ENCODE measurements at places on chromosomes 3 and 15. TPM values are rescaled to one million over a fixed set of nuclear protein-coding genes. Genes with fewer than 3 reads are reported as not detected.

PLOD2 gene
- total RNA-seq, result 117 TPM

NR1D2 gene
- 41.0 TPM for total RNA-seq

CIB2 gene
- total RNA-seq, result 2.5 TPM

NEO1 gene
- 16.3 TPM for total RNA-seq

TGM4 gene
- total RNA-seq, result under 0.01 TPM

TM4SF4 gene
- 1.6 TPM for total RNA-seq

SPATA12 gene
- total RNA-seq, result under 0.01 TPM

CRTC3 gene
- total RNA-seq, result 4.7 TPM

CLDN11 gene
- 245 TPM for total RNA-seq

SPG21 gene
- 65.3 TPM for total RNA-seq

ROBO2 gene
- 14.5 TPM for total RNA-seq

ANKRD34C gene
- not detected for total RNA-seq

Measured in IMR-90 (cell line).